ENCODE measurements at places on chromosomes 5 and 9. TPM values are rescaled to one million over a fixed set of nuclear protein-coding genes. Genes with fewer than 3 reads are reported as not detected.

The ARHGEF28 gene
- total RNA-seq, result 14.3 TPM

The GAS1 gene
- total RNA-seq, result 0.14 TPM

The KLHL3 gene
- total RNA-seq, result 0.34 TPM

The GPR151 gene
- total RNA-seq, result not detected

The TICAM2 gene
- total RNA-seq, result 1.1 TPM

The OR4F3 gene
- total RNA-seq, result not detected

The TRPM6 gene
- 1.3 TPM for total RNA-seq

The BARHL1 gene
- not detected for total RNA-seq

The SH2D3C gene
- total RNA-seq, result 0.06 TPM

The POLR3G gene
- 14.7 TPM for total RNA-seq

The OR2Y1 gene
- not detected for total RNA-seq

The SLIT3 gene
- 13.1 TPM for total RNA-seq

The PCDHB15 gene
- total RNA-seq, result 0.02 TPM

The LIFR gene
- total RNA-seq, result 6.5 TPM

The IL4 gene
- total RNA-seq, result not detected

The SEMA6A gene
- total RNA-seq, result 0.39 TPM

The NTNG2 gene
- 1.6 TPM for total RNA-seq

The RNF44 gene
- 36.8 TPM for total RNA-seq

The ACTL7B gene
- total RNA-seq, result not detected

The SPATA31E1 gene
- 0.03 TPM for total RNA-seq

The PURA gene
- 5.7 TPM for total RNA-seq

The PCDHAC1 gene
- total RNA-seq, result 1.5 TPM

The RPL7A gene
- total RNA-seq, result 3,422 TPM

The MEGF10 gene
- total RNA-seq, result not detected

The SCGB3A1 gene
- not detected for total RNA-seq

The OCLN gene
- total RNA-seq, result 9.0 TPM

The ASPN gene
- not detected for total RNA-seq

The RUSC2 gene
- 28.7 TPM for total RNA-seq

The MYMK gene
- total RNA-seq, result not detected

The NAIP gene
- total RNA-seq, result 0.31 TPM

The SPATA31A3 gene
- total RNA-seq, result not detected

The TAF7 gene
- 72.0 TPM for total RNA-seq
